ENCODE measurements at places on chromosomes 7 and 10.

DNA sequence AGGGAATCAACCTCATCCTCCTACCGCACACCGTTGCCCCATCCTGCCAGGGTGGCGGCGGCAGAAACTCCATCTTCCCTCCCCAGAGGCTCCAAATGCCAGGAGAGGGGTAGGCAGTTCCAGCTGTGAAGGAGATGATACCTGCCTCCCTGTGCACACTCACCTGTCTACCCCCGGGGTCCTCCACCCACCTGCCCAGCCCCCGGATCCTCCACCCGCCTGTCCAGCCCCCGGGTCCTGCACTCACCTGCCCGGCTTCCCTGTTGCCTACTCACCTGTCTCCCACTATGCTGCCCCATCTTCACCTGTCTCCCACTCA, 13.4 kb upstream of the DNAAF5 start:
- no peak for DNase-seq

DNA sequence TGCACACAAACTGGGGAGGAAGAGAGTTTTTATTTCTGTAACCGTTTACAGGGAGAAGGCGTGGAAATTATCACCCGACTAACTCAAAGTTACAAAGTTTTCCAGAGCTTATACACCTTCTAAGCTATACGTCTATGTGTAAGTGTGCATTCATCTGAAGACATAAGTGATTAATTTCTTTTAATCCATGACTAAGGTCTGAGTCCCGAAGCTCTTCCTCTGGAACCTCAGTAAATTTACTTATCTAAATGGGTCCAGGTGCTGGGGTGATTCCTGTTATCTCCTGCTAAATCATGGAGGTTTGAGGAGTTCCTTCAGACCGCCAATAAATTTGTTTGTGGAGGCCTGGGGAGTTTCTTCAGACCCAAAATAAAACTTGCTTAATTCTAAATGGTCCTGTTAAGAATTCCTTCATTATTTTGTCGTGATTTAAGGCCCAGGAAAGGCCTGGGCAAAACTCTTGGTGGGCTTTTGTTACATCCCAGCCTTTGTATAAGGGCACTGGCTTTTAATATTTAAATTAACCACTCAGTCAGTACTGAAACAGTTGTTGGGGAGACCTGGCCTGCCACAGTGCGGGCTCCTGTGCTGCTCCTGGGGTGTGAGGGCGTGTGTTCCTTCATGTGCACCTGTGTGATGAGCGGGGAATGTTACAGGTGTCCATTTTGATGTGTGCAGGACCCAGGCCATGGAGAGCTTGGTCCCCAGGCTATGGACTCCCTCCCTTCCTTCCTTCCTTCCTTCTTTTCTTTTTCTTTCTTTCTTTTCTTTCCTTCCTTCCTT, 5.8 kb upstream of the METTL27 start:
- DNase-seq, result no peak

DNA sequence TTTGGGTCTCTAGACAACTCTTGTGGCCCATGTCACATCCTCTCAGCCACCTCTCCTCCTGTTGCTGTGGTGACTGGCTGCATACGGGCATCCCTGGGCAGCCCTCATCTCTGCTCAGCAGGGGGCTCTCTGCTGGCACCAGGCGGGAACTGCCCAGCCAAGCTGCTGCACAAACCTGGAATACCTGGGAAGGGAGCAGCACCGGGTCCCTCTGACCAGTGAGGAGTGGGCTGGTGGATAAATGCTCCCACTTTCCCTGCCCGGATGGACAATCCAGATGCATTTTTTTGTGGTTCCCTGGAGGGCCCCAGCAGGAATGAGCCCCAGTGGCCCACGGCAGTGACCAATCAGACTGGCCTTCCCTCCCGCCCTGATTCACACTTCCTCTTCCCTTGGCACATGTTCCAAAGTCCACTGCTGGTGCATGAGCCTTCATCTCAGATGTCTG, 21.9 kb downstream of the GRID1 start:
- no peak for DNase-seq

DNA sequence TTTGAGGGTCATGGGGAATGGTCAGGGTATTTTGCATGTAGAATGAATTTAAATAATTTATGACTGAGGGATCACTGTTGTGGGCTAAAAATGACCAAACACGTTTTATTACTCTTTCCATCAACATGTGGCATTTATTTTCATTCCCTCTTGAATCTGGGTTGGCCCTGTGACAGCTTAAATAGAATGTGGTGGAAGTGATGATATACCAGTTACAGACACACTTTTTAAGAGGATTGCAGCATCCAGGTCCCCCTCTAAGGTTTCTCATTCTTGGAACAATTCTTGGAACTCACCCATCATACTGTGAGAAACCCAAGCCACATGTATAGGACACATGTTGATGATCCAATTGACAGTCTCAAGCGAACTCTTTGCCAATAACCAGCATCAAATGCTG, 272.4 kb downstream of the ETV1 start:
- no peak for DNase-seq

- no peak for DNase-seq
Observed at GRCh38 chr10:111873621-111874135, 309.9 kb downstream of the GPAM start.

GRCh38 chr10:43037942-43038782, 38.7 kb upstream of the RET start:
- no peak for DNase-seq

DNA sequence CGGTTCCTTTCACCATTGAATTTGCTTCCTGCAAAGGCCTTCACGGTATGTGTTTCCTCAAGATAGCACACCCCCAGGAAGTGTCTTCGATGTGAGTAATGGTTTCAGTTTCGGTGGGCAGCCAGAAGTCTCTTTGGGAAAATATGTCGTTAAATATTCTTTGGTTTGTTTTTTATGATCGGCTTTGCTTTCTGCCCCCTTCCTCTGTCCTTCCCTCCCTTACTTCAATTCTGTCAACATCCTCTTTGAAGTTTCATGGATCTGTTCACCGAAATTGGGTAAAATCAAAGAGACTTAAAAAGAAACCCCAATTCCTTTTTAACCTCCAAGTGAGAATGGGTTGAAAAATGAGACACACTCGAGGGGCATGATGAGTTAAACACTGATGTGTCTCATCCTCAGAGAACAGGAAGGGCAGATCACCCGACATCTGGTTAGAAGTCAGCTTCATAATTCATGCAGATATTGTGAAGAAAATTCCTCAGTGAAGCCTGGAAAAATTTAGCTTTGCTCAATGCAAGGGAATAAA, 170.8 kb upstream of the HABP2 start:
- DNase-seq, result no peak

- DNase-seq, result no peak
Observed at GRCh38 chr10:60760711-60761210, 17.5 kb upstream of the CDK1 start.

DNA sequence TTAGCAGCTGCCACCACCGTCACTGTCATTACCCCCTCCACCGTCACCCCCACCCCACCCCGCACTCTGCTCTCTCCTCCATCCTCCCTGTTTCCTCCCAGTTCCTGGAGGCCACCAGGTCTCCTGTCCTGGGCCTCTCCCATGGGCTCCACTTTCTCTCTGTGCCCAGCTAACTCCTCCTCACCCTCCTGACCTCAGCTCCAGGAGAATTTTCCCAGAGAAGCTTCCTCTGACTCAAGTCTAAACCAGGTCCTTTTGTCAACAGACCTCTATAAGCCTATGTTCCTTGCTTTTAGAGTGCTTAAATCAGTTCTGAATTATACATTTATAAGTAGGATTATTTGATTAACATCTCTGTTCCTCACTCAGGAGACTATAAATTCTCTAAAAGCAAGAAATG, 150.0 kb downstream of the ARHGAP12 start:
- DNase-seq, result no peak

Data from stimulated activated effector memory CD8-positive, alpha-beta T cell treated with anti-CD3 and anti-CD28 coated beads, Interleukin-12 subunit alpha, Interleukin-12 subunit beta, amount 100 ng/mL, for 72 hours (primary cell).